ENCODE measurements at places on chromosomes 3 and 15.

DNA sequence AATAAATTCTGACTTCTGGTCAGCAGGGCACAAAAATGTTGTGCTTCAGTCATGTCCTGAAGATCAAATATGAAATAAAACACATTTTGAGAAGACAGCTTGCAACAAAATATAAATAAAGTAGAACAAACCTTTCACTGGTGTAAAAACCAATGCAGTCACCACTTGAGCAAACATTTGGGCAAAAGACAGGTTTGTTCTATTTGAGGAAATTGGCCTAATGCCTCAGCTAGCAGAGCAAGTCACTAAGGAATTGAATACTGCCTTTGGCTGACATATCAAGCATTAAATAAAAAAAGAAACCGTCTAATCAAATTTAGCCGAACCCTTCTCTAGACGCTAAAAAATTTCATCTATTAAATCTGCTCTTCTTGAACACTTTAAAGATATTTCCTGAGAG is 475.4 kb upstream of the CNTN3 start:
- no peak for DNase-seq

GRCh38 chr3:142489572-142490323 is 41.9 kb upstream of the XRN1 start:
- DNase-seq: no peak

- DNase-seq: no peak
Measured at GRCh38 chr15:61996056-61996635, 64.1 kb downstream of the VPS13C start.

GRCh38 chr15:68228143-68228970 is 1.2 kb downstream of the CLN6 start:
- peak; percentile 68 for DNase-seq

DNA sequence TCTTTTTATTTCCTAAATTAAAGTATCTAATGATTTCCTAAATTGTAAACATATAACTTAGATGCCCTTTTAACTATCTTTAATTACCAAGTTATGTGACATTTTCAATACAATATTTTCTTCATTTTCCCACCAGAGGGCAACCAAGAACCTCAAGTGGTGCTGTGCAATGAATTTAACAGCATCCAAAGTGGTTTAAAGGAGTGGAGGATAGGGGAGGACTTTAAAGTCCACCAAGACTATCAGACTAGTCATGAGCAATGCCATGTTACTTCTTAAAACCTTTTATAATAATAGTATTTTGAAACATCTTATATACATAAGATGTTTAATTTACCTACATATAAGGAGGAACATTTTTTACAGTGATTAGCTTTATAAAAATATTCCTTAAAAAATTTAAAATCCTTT is 74.4 kb downstream of the DLG1 start:
- DNase-seq: peak; percentile 64

- DNase-seq: peak; percentile 27
Measured at GRCh38 chr3:177426878-177427495, 229.7 kb upstream of the TBL1XR1 start.
